ENCODE measurements at places on chromosomes 3 and 15.

DNA sequence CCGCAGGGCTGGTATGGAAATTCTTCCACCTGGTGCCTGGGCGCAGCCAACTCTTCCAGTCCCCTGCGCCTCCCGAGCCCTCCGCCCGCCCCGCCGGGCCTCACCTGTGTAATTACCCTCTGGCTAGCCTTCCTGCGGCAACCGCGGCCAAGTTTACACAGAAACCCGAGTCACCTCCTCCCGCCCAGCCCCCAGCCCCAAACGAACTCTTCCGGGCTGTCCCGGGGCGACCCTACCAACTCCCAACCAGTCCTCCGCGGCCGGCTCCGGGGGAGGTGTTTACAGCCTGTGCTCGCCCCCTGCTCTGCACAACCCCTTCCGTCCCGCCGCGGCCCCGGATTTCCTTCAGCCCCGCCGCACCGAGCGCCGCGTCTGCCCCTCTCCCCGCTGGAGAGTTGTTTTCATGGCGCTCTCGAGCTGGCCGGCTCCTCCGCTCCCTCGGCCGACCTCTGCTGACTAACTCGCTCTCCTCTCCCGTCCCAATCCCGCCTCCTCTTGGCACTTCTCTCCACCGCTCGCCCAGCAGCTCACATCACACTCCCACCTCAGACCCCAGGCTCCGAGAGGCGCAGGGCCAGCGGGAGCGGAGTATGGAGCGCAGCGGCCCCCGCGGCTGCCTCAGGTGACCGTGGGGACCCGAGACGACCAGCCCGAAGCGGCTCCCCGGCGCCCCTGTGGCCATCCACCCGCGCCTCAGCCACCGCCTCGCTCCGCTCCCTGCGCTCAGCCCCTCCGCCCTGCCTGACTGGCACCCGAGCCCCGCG, 538 bp downstream of the ATOSA start:
- peak; percentile 85 for DNase-seq

DNA sequence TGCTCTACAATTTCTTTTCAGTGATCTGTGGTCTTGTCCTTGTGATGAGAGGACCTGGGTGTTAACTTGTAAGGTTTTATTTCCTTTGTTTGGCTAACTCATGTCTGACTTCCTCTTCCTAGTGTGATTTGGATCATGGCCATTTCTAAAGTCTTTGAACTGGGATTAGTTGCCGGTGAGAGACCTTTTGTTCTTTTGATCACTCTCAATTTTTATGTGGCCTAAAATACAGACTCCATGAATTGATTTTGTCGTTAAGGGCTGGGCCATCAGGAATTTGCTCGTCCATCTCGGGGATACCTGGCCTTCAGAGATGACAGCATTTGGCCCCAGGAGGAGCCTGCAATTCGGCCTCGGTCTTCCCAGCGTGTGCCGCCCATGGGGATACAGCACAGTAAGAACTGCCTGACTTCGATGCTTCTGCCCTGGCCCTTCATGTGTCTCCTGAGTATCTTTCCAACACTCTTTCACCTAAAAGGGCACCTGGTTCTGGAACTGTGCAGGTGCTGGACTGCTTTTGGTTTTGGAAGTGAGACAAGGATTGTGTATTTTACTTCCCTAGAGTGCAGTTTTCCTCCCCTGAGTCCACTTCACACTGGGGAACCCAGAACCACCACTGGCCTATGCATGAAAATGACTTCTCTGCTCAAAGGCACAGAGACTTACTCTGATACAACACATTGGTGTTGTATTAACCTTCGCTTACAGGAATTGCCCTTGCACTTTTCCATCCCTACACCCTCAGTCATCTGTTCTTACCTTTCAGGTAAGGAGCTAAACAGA, 13.1 kb upstream of the LRRC2 start:
- DNase-seq, result no peak

GRCh38 chr3:23455775-23456174, 252.6 kb downstream of the UBE2E2 start:
- DNase-seq, result no peak

GRCh38 chr3:38002940-38003339, 12.4 kb downstream of the VILL start:
- DNase-seq, result no peak

GRCh38 chr15:34722439-34722836, 32.4 kb downstream of the GJD2 start:
- DNase-seq, result no peak

- no peak for DNase-seq
Measured at GRCh38 chr15:66925721-66926120, 139.7 kb upstream of the SMAD3 start.
